Amniotic epithelial cell (primary cell): ENCODE measurements at places on chromosomes 4 and X.

- no peak for DNase-seq
Observed at GRCh38 chr4:8204576-8205227, 5.6 kb downstream of the SH3TC1 start.

GRCh38 chr4:156619154-156619934 lies 352.3 kb downstream of the PDGFC start:
- no peak for DNase-seq

DNA sequence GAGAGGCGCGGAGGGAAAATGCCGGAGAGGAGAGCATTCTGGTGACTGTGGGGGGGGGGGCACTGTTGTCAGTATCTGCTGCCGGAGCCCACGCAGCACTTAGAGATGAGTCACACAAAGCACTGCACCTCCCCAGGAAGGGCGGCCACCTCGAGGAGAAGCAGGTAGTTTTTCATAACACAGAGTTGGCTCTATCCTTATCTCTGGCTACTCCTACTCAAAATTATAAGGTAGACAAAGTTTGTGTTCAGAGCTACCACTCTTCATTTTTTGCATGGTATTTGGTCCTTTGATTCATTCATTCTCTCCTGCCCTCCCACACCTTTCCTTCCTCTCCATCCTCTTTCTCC lies 76.2 kb upstream of the SCOC start:
- DNase-seq = peak; percentile 48

DNA sequence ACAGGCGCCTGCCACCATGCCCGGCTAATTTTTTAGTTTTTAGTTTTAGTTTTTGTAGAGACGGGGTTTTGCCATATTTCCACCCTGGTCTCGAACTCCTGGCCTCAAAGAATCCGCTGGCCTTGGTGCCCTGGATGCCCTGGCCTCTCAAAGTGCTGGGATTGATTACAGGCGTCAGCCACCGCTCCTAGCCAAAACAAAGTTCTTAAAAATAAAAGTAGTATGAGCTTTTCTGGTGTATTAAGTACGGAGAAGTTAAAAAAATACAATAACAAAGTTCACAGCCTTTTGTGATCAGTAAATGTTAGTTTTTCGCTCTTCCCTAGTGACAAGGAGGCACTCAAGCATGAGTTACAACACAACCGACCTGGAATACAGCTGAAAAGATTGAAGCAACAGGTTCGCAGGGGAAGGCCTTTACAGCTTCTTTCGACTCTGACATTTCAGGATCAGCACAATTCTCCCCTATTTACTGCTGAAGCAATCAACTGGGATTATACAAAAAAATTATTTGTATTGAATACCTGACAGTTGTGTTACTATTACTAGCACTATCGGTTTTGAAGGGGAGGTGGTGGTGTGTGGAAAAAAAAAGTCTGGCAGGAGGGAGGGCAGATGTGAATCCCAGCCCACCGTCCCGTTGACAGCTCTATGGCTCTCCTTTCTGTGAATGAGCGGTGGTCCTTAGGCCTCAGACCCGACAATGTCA lies 893 bp upstream of the METAP1 start:
- peak; percentile 19 for DNase-seq

DNA sequence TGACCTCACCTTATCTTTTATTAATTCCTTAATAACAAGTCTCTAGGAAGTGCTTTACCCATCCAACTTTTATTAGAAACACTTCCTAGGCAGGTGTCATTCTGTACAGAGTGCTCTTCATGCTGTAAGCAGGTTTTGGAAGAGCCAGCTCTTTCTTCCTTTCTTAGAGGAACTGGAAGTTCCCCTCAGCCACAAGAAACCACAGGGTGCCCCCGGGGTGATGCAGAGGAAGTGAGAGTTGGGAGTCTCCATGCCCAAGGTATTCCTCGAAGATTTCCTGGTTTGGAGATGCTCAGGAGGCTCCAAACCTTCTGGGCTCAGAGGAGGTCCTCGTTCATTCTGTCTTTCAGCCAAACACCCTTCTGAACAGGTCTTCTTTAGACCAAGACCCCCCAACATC lies 83.8 kb downstream of the EGF start:
- DNase-seq = no peak

- peak; percentile 25 for DNase-seq
Observed at GRCh38 chr4:124806403-124806802, 93.9 kb upstream of the ANKRD50 start.

GRCh38 chr4:1841201-1841886 lies 14.6 kb downstream of the LETM1 start:
- DNase-seq = no peak

- peak; percentile 46 for DNase-seq
Observed at GRCh38 chr4:113684534-113685091, 76.9 kb downstream of the CAMK2D start.

GRCh38 chrX:32530802-32531403 lies 680.4 kb downstream of the DMD start:
- peak; percentile 37 for DNase-seq

DNA sequence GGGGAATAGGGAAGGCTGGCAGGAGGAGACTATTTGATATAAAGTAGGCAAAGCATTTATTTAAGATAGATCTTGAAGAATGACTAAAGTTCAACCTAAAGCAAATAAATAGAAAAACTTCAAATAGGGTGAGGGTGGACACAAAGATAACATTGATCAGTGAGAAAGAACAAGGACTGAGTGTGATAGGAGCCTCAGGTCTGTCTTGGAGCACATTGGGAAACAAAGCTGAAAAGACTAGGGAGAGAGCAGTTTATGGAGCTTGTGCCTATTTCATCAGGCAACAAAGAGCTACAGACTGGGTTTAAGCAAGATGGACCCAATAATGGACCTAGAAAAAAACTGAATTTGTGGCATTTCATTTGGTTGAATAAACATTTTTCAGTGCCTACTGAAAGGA lies 425.6 kb downstream of the SMARCA1 start:
- no peak for DNase-seq

DNA sequence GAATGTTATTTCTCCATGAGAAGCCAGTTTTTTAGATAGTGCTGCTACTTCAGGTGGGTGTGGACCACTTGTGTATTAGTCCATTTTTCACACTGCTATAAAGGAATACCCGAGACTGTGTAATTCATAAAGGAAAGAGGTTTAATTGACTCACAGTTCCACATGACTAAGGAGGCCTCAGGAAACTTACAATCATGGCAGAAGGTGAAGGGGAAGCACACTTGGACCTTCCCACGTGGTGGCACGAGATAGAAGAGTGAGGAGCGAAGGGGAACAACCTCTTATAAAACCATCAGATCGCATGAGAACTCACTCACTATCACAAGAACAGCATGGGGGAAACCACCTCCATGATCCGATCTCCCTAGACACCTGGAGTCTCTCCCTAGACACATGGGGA lies 3.4 kb upstream of the PPID start:
- DNase-seq = no peak

DNA sequence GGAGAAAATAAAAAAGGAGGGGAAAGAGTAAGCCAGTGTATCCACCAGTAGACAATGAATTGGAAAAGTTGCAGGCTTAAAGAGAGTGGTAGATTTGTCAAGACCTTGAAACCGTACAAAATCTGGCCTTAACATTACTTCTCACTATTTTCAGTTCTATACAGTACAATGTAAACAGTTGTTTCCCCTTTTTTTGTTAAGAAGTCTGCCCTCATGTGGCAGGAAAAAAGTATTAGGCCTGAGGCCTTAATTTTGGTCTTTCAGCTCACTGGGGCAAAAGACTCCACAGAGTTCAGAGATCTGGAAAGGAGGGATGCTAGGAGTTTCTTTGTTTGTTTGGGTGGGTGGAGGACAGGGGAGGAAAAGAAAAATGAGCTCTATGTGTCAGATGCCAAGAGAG lies 92.8 kb upstream of the CCDC160 start:
- no peak for DNase-seq

DNA sequence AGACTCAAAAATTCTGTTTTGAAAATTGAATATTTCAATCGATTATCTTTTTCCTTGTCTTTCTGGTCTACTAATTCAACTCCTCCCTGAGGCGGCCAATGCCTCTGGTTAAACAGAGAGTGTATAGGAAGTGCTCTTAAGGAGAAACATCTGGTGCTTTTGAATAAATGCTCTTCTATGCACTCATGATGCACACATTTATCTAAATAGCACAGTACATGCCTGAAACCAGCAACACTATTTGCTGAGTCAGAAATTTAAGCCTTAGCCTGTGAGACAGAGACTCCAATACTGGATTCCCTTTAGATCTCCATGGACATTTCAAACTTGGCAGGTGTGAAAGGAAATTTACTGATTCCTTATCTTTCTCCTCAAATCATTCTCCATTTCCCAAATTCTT lies 118.6 kb downstream of the SLIT2 start:
- DNase-seq = peak; percentile 31

DNA sequence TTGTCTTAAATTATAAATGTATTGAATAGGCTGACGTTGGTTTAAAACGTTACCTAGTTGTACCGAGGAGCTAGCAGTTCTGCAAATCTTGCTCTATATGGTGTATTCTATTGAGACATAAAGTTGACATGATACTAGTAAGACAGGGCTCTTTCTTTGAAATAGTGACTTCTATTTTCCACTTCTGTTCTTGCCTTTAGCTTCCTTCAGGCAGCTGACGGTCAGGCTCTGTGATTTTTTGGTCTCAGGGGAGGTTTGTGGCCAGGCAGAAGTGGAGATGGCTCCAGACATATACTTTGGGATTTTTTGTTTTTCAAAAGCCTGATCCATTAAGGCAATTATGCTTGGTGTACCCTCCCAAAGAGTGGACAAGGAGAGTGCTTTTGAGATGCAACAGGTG lies 95.2 kb downstream of the SLC34A2 start:
- no peak for DNase-seq

- peak; percentile 29 for DNase-seq
Observed at GRCh38 chrX:154096140-154097002, 1.1 kb downstream of the MECP2 start.

- DNase-seq = no peak
Observed at GRCh38 chrX:72536542-72536941, 36.1 kb downstream of the HDAC8 start.

- DNase-seq = no peak
Observed at GRCh38 chrX:118198577-118198976, 82.0 kb upstream of the KLHL13 start.

DNA sequence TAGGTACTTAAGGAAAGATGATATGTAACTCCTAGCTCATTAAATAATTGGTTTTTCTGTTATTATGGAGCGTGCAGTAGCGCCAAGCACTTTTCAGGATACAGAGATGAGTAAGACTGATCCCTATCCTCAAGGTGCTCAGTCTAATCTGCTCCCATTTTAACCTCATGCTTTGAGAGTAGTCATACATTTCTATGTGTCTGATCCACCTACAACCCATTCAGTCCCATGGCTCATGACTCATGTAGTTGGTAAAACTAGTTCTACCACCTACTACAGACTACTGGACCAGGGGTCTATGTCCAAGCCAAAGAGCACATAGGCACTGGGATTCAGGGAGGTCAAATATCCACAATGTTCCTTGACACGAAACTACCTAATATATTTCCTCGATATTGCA lies 60.8 kb downstream of the TMEM154 start:
- DNase-seq = no peak

DNA sequence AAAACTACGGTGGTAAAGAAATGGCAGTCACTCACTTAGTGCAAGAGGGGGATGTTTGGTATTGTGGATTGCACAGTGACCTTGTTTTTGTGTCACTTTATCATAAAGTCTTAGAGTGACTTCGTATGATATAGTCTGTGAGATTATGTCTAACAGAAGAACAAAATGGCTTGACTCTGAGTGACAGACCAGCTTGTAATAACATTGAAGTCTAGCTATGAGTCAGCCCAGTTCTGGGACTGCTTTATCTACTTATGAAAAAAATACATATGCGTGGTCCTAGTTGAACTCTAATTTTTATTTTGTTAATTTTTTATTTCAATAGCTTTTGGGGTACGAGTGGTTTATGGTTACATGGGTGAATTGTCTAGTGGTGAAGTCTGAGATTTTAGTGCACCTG lies 20.0 kb downstream of the DCLK2 start:
- DNase-seq = peak; percentile 40

GRCh38 chrX:111490688-111491087 lies 20.8 kb upstream of the SERTM2 start:
- peak; percentile 85 for DNase-seq

GRCh38 chr4:123055943-123056342 lies 133.5 kb upstream of the NUDT6 start:
- no peak for DNase-seq

DNA sequence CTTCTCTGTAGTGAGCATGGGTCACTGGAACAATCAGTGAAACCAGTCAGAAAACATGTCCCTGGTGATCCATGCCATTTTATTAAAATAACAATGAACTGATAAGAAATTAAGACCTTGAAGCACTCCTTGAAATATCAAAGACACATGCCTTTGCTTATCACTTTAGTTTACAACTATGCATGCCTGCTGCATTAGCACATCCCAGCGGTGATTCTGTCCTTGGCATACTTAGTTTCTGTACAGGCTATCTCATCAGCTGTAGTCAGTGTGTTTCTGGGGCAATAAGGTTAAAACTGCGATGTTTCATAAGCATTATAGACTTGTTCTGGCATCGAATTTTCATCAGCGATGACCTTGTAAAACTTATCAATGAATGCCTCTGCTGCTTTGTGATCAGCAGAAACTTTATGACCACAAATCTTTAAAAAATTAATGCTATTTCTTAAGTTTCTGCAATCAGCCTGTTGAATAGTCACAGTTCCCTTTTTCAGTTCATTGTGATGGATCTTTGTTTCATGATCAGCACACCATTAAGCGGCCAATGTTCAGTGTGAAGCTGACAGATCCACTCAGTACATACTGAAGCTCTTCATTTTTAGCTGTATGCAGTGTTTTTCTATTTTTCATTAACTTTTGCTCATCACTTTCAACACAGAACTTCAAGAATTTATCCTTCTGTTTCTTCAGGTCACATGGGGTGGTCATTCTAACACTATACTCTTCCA lies 150.5 kb downstream of the RNF150 start:
- DNase-seq = peak; percentile 58

DNA sequence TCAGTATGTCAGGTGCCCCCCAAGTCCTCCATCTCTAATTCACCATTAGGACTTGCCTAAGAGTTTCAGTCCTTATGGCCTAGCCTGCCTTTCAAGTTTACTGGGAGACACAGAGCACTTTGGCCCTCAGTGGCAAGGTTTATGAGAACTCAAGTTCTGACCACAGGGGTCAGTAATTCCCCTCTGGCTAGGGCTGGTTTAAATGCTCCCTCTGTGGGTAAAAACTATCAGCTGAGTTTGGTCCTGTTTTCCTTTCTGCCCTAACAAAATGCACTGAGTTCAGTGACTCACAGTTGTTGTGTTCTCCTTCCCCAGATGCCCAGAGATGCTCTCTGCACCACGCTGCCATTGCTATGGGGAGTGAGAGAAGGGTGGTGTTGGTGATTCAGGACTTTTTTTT lies 163.2 kb downstream of the RELL1 start:
- no peak for DNase-seq
